Coronary artery (tissue), 2 donors: ENCODE measurements at places on chromosomes 12 and 14.

- no peak for DNase-seq
These were observed 13.7 kb downstream of the TXNDC16 start for GRCh38 chr14:52538623-52539022.

DNA sequence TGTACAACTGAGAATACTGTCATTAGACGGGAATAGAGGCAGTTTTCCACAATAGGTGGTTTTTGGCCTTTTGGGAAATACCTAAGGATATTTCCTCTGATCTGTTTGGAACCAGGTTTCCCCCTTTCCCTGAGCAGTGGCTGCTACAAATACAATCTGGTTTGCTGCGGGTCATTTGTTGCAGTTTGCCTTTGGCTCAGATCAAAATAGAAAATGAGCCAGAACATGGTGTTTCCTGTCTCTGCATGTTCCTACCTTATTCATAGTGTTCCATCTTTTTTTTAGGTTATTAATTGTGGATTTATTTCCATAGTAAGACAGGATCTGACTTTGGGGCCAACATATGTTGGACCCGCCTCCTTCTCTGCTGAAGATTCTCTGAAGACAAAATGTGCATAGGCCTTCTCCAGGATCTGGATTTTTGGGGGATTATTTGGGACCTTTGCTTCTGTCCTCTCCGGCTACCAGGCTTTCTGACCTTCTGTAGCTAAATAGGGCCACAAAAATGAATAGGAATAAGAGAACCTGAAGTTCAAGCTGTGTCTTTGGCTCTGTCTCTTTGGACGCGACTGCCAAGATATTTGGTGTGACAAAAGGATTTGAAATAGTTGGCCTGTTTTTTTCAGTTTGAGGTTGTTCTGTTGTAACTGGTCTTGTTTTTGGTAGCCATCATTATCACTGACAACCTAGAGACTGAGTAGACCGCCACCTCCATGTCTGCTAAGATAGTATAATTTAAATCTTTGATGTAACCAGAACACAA lies 146.9 kb downstream of the PRKCH start:
- no peak for DNase-seq

DNA sequence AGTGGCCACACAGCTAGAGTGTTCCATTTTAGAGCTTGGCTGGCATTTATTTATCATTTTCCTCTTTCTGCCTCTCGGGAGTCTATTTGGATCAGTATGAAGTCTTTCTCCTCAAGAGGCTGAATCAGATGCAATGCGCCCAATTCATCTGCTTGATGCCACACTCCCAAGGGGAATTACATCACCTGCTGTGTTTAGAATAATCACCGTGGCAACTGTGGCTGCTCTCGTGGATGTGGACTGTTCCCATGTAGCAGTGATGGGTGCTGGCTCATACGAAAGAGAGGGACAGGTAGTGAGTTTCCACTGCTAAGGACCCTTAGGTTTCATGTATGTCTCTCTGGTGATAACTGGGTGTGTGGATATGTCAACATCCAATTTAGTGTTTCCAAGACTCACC lies 70.7 kb downstream of the SRRM4 start:
- DNase-seq = no peak

- no peak for DNase-seq
These were observed 76.2 kb downstream of the APAF1 start for GRCh38 chr12:98721204-98721702.

- DNase-seq = no peak
These were observed 369.0 kb downstream of the ATP23 start for GRCh38 chr12:58310368-58310767.

DNA sequence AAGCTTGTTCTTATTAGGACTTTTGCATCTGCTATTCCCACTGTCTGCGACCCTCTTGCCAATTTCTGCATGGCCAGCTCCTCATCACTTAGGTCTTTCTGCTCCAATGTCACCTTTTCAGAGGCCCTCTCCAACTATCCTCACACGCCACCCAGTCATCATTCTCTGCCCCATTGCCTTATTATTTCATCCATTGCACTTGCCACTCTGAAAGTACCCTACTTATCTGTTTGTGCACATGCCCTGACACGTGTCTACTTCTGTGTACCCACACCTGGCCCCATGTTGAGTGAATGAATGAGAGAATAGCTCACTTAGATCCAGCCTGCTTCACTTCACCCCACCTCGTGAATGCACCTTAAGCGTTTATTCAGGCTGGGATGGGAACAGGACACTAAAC lies 218.7 kb upstream of the TBX3 start:
- no peak for DNase-seq

- peak; percentile 88 for DNase-seq
These were observed 23.6 kb downstream of the HSP90AA1 start for GRCh38 chr14:102063109-102063807.

DNA sequence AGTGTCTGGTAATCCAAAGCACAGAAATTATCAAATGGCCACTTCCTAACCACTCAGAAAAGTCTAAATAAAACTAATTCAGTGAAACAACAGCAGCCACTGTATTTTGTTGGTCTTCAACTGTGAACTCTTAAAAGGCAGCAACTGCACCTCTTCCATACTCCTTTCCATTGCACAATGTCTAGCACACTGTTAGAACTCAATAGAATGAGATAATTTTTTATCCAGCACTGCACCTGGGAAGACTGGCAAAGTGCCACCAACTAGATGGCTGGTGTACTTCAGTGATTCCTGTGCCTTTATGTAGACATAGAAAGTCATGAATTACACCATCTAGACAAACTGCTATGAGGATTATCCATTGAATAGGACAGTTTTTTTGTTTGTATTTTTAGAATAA lies 26.2 kb downstream of the LGR5 start:
- no peak for DNase-seq

DNA sequence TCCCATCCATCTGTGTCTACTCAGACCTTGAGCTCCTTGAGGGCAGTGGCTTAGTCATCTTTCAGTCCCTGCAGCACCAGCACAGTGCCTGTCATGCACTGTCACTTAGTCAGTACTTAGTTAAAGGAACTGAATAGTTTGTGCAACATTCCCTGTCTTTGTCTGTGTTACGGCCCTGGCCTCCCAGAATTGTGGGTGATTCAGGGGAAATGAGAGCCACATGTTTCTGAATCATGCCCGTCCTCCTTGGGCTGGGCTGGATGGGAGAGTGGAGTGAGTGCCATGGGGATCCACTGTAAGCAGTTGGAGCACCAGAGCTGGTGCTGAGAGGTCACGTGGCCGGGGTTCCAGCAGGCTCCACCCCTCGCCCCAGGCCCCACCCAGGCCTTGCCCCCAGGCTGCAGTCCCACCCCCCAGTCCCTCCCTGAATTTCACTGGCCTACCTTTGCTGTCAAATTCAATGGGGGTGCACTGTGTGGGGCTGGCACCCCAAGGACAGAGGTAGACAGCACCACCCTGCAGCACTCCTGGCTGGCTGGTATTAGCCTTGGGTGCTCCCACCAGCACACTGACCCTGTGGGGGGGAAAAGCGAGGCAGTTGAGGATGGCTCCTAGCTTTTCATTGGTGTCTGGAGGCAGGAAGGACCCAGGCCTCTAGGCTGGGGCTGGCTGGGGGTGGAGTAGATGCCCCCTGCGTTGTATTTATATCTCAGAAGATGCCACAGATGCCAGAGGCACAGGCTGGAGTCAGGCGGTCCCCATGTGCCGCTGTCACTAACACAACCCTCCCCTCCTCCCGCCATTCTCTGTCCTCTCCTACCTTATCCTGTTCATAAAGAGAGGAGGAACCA lies 7.5 kb downstream of the ITGA5 start:
- DNase-seq = no peak

DNA sequence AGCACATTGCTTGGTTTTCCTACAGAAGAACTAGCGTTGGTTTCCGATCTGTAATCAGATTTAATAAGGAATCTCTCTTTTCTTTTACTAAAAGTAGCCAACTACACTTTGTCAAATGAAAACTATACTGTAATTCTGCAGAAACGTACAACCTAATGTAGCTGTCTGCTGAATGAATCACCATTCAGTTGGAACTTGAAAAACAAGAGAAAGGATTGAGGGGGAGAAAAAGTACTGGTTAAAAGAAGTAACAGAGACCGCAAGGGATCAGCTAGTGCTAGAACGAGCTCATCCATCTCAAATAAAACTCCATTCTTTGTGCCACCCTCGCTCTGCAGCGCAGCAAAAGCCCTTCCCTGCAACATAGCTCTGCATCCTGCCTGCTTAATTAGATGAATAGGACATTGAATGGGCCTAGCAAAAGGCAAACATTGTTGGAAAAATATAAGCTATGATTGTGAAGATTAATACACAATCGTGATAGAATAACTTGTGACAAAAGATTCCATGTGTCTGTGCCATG lies 2.6 kb downstream of the GARIN2 start:
- DNase-seq = no peak

DNA sequence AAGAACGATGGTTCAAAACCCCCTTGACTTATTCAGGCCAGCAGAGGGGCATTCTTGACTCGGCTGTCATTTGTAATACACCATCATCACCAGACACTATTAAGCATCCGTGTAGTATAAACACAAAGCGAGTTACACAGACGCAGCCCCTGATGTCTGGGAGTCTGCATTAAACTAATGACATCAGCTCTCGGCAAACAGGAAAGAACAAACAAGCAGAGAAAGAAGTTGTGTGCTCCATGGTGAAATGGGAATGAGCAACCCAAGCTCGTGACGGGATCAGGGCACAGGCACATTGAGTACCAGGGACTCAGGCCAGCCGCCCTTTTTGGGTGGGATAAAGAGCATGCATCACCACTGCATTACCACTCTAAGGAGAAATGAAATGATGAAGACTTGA lies 460.1 kb downstream of the MED13L start:
- no peak for DNase-seq

- DNase-seq = no peak
These were observed 23.0 kb downstream of the KRT76 start for GRCh38 chr12:52754135-52754534.

- no peak for DNase-seq
These were observed 92.7 kb downstream of the NCOR2 start for GRCh38 chr12:124474709-124475108.

DNA sequence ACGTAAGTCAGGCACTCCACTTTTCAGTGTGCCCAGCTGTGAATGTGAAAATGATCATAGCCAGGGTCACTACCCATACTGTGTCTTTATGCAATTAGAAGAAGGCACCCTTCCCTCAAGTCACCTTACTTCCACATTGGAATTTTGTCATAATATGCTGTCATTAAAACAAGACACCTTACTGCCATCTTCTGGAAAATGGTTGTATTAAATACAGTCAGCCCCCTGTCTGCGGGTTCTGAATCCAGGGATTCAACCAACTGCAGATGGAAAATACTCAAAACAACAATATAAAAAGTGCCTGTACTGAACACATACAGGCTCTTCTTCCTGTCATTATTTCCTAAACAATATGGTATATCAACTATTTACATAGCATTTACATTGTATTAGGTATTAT lies 70.2 kb upstream of the TBX5 start:
- no peak for DNase-seq

DNA sequence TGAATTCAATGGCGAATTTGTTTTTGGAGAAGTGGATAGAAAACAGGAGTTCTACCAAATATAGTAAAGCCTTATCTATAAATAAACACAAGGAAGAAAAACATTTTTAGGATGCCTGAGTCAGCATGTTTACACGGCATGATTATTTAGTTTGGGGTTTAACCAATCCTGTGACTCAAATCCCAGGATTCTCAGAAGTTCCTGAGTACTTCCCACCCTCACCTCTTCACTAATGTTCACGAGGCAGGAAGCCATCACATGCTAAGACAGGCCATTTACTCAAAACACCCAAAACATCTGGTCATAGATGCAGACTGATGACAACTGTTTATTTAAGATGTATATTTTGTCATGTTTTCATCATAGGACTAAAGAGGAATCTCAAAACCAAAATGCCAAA lies 3.4 kb upstream of the GLRX5 start:
- DNase-seq = no peak

DNA sequence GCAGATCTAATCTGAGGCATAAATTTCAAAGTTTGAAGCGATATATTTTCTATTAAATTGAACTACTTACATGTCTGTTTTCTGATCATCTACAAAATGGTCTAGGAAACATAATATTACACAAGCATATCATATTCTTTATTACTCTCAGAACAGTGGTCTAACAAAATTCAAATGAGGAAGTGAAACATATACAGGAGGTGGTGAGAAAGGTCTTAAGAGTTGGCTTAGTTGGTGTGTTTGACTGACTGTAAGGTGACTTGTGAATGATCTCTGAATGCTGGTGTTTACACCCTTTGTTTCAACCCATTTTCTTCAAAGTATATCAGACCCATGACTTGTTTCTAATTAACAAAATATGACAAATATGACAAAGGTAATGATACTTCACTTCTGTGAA lies 1156.8 kb downstream of the SLC16A7 start:
- no peak for DNase-seq

- no peak for DNase-seq
These were observed 3.6 kb downstream of the CMKLR1 start for GRCh38 chr12:108335349-108336119.

DNA sequence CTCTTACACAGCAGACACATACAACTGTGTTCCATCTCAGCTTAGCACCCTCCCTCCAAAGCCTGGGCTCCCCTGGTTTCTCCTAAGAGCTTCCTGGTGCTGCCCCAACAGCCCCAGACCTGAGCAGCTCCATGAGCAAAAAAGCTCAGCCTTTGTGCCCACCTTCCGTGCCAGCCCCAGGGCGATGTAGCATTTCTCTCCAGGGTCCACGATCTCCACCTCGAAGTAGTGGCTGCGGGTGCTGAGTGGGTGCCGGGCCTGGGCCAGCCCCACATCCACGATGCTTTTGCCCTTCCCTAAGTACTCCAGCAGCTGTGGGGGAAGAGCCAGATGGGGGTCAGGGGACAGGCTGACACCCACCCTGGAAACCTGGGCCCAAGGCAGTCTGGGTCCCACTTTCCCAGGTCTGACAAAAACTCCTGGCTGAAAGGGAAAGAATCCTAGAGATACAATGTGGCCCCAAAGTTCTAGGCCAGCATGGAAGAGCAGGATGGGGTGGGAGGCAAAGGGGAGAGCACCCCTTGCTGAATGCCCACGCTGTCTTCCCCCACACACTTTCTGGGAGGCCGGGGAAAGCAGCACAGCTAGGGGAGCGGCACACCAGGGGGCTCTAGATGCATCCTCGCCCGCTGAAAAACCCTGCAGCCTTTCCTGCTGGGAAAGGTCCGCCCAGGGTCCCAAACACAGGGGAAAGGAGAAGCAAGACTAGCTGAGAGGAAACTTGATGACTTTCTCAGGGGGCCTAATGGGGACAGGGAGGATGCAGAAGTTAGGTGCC lies 11.0 kb downstream of the SPRYD3 start:
- no peak for DNase-seq

- no peak for DNase-seq
These were observed 17.0 kb upstream of the KERA start for GRCh38 chr12:91074851-91075250.

GRCh38 chr12:95787274-95787818 lies 3.2 kb downstream of the NTN4 start:
- DNase-seq = no peak

DNA sequence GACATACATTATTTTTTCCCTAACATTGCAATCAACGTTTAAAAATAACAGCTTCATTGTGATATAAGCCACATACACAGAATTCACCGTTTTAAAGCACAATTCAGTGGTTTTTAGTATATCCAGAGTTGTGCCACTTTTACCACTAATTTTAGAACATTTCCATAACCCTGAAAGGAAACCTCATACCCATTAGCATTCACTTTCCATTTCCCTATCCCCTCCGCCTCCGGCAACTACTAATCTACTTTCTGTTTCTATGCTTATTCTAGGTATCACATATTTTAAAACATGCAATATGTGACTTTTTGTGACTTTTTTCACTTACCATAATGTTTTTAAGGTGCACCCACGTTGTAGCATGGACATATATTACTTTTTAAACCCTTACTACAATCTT lies 55.6 kb upstream of the ISM2 start:
- no peak for DNase-seq
